Activated naive CD8-positive, alpha-beta T cell treated with anti-CD3 and anti-CD28 coated beads for 36 hours (primary cell): ENCODE measurements at places on chromosomes 12 and 14. TPM values are rescaled to one million over a fixed set of nuclear protein-coding genes. Genes with fewer than 3 reads are reported as not detected.

DNA sequence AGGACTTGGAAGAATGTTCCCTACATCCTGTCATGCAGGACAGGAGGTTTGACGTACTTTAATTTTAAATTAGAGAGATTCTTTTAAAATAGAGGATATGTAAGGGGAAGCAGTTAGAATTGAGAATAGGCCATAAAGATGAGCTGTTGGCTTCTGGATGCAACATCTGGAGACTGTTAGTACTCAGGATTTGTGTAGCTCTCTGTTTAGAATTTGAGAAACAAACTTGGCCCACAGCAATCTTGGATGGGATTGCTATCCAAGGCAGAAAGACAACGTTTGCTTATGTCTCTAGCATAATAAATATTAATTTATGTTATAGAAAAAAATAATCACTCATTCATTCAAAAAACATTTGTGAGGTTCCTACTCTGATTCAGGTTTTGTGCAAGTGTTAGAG lies 398.4 kb upstream of the NOVA1 start:
- DNase-seq: no peak
- no peaks in the 10 kb centered on the region for H3K27me3 ChIP-seq
- no peak overlapping the region for H3K27ac ChIP-seq

DNA sequence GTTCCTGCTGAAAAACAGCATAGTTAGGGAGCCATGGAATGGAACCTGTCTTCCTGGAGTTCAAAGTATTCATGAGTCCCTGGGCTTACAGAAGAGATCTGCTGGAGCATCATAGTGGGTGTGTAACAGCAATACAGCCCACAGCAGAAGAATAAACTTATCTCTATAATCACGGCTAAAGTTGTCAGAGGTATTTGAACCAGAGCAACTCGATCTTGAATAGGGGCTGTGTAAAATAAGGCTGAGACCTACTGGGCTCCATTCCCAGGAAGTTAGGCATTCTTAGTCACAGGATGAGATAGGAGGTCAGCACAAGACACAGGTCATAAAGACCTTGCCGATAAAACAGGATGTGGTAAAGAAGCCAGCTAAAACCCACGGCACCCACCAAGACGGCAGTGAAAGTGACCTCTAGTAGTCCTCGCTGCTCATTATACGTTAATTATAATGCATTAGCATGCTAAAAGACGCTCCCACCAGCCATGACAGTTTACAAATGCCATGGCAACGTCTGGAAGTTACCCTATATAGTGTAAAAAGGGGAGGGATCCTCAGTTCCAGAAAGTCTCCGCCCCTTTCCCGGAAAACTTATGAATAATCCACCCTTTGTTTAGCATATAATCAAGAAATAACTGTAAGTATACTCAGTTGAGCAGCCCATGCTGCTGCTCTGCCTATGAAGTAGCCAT lies 223.4 kb downstream of the PCNX1 start:
- no peak overlapping the region for H3K27ac ChIP-seq
- no peak for DNase-seq
- peaks cover 2% of the 10 kb centered on the region for H3K4me1 ChIP-seq

GRCh38 chr14:53884601-53885000 lies 72.0 kb downstream of the BMP4 start:
- H3K27ac ChIP-seq: no peak overlapping the region
- H3K27me3 ChIP-seq: peaks cover 4% of the 10 kb centered on the region
- H3K36me3 ChIP-seq: no peaks in the 10 kb centered on the region
- no peak for DNase-seq
- H3K4me1 ChIP-seq: no peaks in the 10 kb centered on the region

DNA sequence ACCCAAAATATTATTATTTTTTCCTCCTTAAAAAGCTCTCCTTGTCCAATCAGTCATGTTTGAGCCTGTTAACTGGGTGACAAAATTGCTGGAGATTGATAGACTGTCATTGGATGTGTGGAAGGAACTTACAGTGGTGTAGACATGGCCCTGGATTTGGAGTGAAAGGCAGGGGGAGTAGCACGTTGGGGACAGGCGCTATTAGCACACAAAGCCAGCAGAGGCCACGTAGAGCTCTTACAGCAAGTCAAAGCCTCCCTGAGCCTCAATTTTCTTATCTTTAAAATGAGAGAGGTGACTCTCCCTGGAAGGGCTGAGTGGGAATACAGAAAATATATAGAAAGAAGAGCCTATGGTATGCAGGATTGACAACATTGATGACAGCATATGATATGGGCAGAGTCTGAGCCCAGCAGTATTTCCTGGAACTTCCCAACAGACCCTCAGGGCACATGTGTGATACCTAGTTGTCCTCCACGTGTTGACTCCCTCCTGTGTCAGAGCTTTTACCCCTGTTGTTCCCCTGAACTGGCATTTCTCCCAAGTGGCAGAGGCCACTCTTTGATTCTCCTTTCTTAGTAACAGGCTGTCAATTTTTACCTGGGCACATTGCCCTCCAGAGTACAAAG lies 504.9 kb downstream of the VRK1 start:
- no peak for DNase-seq
- H3K36me3 ChIP-seq: no peaks in the 10 kb centered on the region
- peaks cover 6% of the 10 kb centered on the region for H3K27me3 ChIP-seq
- H3K27ac ChIP-seq: no peak overlapping the region

DNA sequence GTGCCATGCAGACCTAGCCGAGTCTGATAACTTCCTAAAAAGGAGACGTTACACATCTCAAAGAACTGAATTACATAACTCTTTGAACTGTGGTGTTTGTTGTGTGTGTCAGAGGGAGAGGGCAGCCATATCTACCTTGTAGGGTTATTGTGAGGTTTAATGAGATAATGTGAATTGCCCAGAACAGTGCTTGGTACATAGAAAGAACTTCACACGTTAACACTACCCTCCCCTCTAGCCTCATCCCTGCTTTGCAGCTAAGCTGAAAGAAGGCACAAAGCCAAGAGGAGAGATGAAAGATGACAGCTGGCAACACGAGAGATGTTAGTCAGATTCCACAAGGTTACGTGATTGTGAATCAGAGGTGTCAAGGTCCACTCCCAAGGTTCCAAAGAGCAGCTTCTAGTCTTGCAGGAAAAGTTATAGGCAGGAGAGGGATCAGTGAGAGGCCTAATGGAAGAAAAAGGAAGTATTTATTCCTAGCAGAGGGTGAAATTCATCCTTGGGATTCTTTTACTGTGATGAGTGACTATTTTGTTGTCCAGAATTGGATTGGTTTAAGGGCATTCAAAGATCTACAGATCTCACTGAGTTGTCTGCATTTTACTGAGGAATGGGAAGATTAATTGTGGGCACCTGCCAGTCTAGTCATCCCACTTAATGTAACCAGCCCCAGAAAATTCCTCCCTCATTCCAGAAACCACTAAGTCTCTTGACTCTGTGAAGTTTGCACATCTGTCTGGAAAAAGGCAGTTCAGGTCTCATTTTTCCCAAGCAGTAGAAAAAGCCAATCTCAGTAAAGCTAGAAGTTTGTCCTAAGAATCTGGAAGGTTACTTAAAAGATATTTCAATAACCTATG lies 25.9 kb upstream of the WNK1 start:
- peak overlapping the region; percentile 44 for H3K27ac ChIP-seq
- H3K27me3 ChIP-seq: no peaks in the 10 kb centered on the region
- H3K4me1 ChIP-seq: peaks cover 67% of the 10 kb centered on the region
- H3K4me3 ChIP-seq: no peak overlapping the region

Gene ZCCHC8
- 41.7 TPM for total RNA-seq
